ENCODE measurements at places on chromosomes 1 and 21.

DNA sequence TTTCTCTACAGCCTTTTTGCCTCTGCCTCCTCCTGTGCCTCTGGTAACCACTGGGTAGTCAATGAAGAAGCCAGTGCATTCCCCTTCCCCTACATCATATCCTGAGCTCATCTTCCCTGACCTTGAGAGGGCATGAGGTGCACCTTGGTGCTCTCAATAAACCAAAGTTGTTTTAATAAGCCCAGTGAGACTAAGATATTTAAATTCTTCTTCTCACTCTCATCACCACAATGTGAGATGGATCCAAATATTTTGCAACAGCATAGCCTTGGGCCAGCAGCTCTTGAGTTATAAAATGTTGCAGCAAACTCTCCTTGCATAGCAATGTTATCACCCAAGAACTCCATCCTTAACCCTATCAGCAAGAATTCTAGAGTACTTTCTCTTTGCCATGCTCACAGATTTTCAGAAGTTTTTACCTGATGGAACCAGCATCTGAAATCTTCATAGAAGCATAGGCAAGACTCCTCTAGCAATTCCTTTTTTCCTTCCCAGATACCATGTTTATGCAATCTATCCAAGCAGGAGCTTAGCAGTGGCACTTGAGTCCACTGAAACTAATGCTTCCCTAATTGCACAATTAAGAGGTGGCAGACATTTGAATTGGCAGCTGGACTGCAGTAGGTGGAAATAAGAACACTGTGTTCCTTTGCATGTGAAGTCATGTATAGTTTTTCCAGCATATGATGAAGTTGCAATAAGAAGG lies 36.8 kb downstream of the CDC7 start:
- no peak for DNase-seq

DNA sequence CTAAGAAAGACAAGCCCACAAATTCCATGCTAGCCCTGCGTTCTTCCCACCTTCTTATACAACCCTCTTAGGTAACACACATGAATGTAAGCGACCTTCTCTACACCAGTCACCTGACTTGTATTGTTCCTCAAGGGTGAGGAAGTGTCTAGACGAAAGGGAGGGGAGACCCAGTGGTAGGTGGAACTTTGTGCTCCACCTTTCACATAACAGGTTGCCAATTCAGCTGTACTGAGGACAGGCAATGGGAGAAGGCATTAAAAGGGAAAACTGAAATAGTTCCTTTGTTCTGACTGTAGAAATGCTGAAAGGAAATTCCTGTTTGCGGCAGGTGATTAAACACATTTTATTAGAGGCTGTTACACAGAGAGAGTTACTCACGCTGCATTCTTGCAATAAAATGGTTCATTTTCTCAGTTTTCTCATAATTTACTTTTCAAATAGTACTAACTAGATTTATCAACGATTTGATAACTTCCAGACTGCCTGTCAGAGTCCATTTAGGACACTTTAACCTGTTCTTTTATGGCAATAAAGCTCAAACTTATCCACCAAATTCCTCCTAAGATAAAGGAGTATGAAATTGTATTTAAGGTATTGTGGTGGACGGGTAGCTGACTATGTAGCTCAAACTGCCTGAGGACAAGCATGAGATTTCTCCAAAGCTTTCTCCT lies 17.8 kb upstream of the CHRM3 start:
- DNase-seq = no peak

GRCh38 chr1:239263801-239264200 lies 122.6 kb upstream of the CHRM3 start:
- no peak for DNase-seq

DNA sequence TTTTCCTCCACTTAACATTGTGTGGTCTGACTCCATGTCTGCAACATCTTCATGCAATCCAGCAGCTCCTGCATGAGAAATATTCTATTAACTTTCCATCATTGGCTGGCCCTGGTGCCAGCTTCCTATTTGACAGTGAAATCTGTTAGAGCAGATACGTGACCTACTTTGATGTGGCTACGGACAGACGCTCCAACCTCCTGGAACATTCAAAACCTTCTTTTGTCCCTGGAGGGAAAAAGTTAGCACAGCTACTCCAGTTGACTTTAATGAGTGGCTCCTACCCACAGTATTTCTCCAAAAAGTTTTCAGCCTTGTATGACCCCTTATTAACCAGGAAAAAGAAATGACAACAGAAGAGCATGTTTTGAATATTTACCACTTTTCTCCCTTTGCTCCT lies 22.0 kb downstream of the PRAMEF20 start:
- DNase-seq = no peak

GRCh38 chr1:95168761-95169351 lies 51.7 kb downstream of the TLCD4 start:
- DNase-seq = no peak

DNA sequence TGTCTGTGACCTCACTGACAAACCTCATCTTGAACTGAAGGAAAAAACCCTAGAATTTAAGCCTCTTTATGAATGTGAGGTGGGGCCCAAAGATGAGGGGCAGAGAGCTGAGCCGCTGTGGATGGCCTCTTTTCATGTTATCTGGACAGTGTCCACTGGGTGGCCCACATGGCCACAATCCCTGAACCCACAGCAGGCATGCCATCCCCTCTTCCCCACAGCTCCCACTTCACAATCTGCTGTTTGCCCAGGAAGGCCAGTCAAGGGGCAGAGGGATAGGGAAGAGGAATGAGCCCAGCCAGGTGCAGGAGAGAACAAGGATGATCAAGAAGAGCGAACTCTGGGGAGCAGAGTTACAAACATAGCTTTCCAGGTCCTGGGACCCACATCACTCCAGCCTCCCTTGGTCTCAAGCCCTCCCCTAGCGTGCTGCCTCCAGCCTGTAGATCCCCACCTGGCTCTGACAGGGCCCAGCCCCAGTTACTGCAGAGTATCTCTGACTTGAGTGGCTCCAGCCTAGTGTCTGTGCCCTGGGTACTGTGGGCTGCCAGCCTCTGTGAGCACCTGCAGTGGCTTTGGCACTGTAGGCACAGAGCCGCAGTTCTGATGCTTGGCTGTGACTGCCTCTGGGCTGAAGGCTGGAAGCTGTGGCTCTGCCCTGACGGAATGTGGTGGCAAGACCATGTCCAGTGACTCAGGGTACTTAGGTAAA lies 1.9 kb upstream of the SLFNL1 start:
- no peak for DNase-seq

DNA sequence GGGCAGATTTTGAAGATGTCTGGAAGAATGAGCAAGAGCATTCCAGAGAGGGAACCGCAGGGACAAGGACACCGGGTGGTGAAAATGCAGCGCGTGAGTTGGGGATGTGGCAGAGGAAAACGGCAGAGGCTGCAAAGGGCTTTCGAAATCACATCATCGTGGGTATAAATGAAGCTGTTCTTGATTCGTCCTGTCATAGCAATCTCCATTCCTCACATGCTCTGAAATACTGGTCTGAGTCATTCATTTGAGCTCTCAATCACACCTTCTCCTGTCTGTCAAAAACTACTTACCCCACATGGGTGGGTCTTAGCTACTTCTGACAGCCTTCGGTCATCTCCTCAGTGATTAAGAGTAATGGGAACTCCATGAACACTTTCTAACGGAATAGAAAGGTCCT lies 81.5 kb downstream of the ERG start:
- DNase-seq = no peak

DNA sequence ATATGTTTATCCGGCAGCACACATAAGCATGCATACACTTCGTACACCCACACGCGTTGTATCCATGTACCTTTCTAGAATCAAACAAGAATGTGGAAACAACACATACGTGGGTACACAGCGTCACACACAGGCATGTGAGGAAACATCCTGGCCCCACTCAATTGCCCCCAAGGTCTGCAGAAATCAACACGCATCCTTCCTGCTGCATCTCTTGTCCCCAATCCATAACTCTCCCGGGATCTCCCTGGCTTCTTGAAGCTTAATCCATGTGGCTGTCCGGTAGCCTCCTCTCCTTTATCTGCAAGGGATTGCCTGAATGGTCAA lies 5.5 kb upstream of the TBX15 start:
- no peak for DNase-seq

DNA sequence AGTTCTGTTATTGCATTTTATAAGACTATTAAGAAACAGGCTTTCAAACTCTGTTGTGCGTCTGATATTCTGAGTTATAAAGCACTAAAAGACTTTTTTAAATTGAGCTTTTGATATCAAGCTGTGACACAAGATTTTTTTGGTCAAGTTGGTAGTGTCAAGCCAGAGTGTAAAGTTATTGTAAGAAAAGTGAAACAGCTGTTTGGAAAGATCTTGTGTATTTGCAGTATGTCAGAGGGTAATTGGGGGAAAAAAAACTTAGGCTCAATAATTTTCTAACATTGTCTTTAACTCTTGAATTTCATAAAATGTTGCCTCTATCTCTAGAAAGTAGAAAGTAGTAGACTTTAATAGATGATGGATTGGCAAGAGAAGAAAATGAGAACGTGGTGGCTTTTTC lies 3.8 kb downstream of the CACYBP start:
- DNase-seq = no peak

GRCh38 chr1:248613742-248614141 lies 16.2 kb upstream of the OR2T10 start:
- no peak for DNase-seq

DNA sequence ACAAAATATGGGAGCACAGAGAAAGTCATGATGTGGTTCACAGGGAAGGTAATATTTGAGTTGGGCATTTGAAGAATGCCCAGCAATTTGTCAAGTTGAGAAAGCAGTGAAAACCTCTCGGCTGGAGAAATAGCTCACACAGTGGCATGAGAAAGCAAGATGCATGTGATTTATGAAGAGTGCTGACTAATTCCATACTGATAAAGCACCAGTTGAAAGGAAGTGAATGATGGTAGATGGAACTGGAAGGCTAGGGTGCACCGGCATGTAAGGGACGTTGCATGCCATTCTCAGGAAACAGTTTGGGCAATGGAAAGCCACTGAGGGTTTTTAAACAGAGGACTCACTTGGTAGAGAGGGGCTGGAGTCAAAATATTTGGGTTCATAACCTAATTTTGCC lies 53.5 kb upstream of the MTF2 start:
- DNase-seq = no peak

GRCh38 chr1:22117238-22117637 lies 25.7 kb downstream of the WNT4 start:
- no peak for DNase-seq

- no peak for DNase-seq
Measured at GRCh38 chr1:56339786-56340465, 239.4 kb downstream of the PLPP3 start.

DNA sequence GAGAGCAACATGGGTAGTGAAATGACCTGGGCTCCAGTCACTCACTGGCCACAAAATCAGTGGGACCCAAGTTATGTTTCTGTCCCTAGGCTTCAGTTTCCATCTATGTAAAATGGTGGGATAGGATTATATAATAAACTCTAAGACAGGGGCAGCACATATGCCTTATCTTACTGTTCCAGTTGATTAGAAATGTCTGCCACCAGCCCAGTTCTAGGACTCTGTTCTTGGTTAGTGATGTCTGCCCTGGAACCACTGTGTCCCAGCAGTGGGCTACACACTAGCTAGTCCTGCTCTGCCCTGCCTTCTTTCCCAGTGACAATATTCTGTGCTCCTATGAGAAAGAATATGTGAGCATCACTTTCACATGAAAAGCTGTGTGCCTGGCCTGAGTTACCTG lies 138.3 kb downstream of the PCNX2 start:
- DNase-seq = no peak

DNA sequence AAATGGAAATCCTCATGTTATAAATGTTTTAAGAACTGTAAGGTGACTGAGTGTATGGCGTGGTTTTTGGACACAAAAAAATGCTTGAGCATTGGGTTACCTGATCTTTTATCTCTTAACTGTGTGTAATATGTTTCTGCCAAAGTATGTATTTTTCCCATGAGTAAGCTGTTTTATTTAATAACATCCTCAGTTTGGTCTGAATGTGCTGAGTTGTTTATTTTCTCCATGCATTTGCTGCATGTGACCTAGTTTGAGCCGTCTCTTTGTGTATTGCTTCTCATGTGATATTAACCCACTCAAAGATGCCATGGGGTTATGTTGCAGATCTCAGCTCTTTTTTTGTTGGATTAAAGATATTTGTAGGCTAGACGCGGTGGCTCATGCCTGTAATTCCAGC lies 6.1 kb upstream of the LYPLA2 start:
- DNase-seq = no peak

- DNase-seq = no peak
Measured at GRCh38 chr1:235601104-235601503, 48.5 kb downstream of the GNG4 start.

- DNase-seq = no peak
Measured at GRCh38 chr21:36606287-36606982, 92.5 kb upstream of the SIM2 start.

DNA sequence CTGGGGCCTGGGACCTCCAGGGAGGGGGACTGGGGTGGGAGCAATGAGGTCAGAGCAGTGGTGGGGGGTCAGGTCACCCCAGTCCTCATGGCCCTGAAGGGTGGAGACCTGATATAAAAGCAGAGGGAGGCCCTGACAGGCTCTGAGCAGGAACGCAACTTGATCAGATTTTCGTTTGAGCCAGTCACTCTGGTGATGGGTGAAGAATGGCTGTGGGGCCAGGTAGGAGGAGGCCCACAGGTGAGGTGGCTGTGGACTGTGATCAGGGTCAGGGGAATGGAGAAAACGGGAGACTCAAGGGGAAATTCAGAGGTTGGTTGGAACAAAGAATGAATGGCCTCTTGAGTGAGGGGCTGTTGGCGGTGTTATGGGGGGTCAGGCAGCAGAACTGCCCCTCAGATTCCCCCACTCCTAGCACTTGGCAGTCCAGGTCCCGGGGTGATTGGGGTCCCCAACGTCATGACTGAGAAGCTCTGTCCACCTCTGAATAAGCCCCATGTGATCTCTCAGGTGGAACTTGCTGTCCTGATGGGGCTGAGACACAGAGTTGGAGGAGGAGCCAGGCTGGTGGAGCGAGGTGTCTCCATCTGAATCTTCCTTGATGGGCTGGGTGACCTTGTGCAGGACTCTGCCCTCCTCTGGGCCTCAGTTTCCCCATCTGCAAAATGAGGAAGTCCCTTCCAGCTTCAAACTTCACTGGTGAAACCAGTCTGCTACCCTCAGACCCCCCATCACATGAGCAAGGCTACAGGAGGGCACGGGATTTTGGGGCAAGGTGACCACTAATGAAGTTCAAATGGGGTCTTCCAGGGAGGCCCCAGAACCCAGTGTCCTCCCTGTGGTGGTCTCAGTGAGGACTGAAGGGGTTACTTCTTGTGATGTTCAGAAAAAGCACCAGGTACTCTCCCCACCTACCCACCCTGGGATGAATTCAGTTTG lies 683.0 kb downstream of the MATN1 start:
- DNase-seq = no peak

GRCh38 chr1:96116731-96117130 lies 604.9 kb upstream of the PTBP2 start:
- DNase-seq = no peak

Measured in stimulated activated CD8-positive, alpha-beta memory T cell treated with anti-CD3 and anti-CD28 coated beads, Interleukin-12 subunit alpha, Interleukin-12 subunit beta, amount 100 ng/mL, for 4 hours (primary cell).